Inflammatory macrophage treated with lipopolysaccharide for 4 hours (primary cell): ENCODE measurements at places on chromosomes 1 and 21.

- DNase-seq: no peak
Measured at GRCh38 chr1:63987014-63987627, 213.3 kb downstream of the ROR1 start.

GRCh38 chr1:225745273-225745672 is 32.4 kb upstream of the SRP9 start:
- DNase-seq: no peak

DNA sequence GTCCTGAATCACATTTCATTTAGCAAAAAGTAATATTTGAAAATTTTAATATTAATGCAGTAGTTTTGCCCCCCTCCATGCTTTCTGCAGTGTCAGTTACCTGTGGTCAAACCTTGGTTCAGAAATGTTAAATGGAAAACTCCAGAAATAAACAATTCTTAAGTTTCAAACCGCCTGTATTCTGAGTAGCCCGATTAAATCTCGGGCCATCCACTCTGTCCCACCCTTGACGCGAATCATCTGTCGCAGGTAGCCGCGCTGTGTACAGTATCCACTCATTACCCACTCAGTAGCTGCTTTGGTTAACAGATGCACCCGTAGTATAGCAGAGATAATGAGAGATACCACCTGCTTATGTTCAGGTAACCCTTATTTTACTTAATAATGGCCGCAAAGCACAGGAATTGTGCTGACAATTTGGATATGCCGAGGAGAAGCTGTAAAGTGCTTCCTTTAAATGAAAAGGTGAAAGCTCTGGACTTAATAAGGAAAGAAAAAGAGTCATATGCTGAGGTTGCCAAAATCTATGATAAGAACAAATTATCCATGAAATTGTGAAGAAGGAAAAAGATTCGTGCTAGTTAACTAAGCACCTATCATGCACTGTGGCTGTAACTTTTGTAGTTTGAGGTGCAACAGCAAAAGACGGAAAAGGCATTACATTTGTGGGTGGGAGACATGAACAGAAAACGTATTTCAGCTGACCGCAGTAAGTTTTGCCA is 889 bp upstream of the SCYL3 start:
- no peak for DNase-seq

- no peak for DNase-seq
Measured at GRCh38 chr1:168497376-168497950, 46.3 kb downstream of the XCL2 start.
